HuH-7 (cell line): ENCODE measurements at places on chromosomes 12 and 14.

DNA sequence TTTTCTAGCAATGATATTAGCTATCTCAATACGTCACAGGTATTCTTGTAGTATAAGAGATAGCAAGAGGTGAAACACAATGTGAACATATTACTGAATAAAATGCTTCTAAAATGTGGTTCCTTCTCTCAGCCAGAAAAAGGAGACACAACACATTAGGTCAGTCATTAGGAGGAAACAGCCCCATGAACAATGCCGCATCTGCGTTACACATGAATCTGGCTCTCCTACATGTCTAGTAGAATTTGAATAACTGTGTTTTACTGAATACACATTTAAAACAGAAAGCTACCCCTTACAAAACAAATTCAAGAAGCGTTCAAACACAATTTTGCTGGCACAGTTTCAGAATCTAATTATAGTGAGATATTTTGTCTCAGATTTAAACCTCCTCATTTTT, 51.6 kb downstream of the EFCAB11 start:
- DNase-seq = no peak

GRCh38 chr12:128381946-128382345, 115.0 kb downstream of the TMEM132C start:
- no peak for DNase-seq

DNA sequence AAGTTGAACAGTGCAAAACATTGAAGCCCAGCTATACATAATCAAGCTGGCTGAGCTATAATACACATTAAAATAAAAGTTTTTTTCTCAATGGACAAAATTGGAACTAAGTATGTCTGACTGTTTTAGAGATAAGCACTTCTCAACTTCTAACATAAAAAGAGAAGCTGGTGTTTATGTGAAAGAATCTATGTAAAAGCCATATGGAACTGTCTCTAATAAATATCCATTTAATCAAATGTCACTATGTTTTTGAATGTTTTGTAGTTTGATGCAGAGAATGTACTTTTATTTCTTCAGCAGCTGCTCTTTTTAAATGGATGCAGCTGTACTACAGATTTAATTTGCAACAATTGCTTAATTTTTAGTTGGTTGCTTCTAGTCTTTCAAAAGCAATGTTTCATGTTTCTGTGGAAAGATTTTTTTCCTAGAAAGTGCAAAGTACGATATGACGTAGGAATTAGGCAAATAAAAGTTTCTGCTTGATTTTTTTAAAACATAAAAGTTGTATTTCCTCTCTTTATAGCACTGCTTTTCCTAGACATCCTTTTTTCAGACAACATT, 114.2 kb downstream of the PDE3A start:
- DNase-seq = no peak

DNA sequence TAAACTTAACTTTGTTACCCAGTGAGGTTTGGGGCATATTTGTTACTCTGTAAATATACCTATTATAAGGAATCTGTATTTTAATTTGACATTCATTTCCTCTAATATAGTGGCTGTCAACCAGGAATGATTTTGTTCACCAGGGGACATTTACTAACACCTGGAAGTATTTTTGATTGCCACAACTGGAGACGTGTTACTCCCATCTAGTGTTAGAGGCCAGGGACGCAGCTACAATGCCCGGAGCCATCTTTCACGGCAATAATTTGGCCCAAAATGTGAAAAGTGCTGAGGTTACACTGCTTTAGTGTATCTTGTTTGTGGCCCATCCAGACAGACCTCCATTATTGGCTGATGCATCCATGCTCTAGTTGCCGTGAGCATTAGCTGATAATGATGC, 881.3 kb upstream of the ATXN7L3B start:
- DNase-seq = no peak
